ENCODE measurements at places on chromosomes 7 and 10. TPM values are rescaled to one million over a fixed set of nuclear protein-coding genes. Genes with fewer than 3 reads are reported as not detected.

GRCh38 chr10:71427246-71427645 is 30.5 kb downstream of the CDH23 start:
- DNase-seq = no peak

GRCh38 chr7:17305387-17306171 is 7.1 kb downstream of the AHR start:
- DNase-seq = no peak

- DNase-seq = no peak
Observed at GRCh38 chr10:85967594-85967993, 399.0 kb downstream of the GRID1 start.

DNA sequence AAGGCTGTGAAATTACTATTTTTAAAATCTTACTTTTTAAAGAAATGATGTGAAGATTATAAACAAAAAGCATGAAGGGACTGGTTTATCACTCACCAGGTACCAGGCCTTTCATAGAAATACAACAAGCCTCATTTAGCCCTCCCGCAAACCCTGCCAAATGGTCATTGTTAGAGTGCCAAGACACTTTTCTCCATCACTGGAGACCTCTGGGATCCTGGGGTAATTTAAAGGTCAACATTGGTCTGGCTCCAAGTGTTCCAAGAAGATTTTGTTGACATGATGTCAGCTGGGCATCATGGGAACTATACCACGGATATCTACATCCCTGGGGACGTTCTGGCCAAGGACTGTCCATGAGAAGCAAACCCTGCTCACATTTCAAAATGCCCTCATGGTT is 138.0 kb upstream of the FRMD4A start:
- no peak for DNase-seq

- DNase-seq = no peak
Observed at GRCh38 chr7:33261585-33261984, 132.2 kb downstream of the BBS9 start.

The CCDC3 gene
- 1.8 TPM for total RNA-seq
